Fibroblast of skin of scalp (primary cell): ENCODE measurements at places on chromosomes 5 and 9.

GRCh38 chr9:116506685-116507084, 180.4 kb upstream of the TRIM32 start:
- DNase-seq, result no peak

- DNase-seq, result no peak
Observed at GRCh38 chr5:173736923-173737412, 120.5 kb upstream of the BOD1 start.

- DNase-seq, result peak; percentile 68
Observed at GRCh38 chr5:54985301-54986268, at the start of gene ESM1. Gene ESM1 (minus strand): TSS chr5:54985593. CDS start chr5:54985517, 76 bp downstream.

DNA sequence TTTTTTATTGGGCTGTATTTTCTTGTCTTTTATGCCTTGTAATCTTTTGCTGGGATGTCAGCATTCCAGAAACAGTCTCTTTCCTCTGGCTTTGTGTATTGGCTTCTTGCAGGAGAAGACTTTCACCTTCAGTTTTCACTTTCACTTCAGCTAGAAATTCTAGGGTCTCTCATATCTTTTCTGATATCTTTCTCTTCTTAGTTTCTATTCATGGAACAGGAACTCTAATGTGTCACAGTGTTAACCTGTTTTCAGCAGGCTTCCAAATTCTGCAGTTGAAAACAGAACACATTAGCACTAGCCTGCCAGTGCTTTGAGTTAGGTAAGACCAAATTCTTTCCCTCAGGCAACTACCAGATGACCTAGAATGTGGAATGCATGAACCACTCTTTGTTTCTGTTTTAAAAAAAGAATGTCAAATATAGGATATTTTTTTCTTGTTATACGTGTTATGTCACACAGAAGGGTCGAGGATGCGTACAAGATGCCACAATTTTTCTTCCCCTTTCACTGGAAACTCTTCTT, 164.7 kb downstream of the TUSC1 start:
- DNase-seq, result no peak

- DNase-seq, result no peak
Observed at GRCh38 chr9:134752471-134753168, 111.0 kb downstream of the COL5A1 start.

DNA sequence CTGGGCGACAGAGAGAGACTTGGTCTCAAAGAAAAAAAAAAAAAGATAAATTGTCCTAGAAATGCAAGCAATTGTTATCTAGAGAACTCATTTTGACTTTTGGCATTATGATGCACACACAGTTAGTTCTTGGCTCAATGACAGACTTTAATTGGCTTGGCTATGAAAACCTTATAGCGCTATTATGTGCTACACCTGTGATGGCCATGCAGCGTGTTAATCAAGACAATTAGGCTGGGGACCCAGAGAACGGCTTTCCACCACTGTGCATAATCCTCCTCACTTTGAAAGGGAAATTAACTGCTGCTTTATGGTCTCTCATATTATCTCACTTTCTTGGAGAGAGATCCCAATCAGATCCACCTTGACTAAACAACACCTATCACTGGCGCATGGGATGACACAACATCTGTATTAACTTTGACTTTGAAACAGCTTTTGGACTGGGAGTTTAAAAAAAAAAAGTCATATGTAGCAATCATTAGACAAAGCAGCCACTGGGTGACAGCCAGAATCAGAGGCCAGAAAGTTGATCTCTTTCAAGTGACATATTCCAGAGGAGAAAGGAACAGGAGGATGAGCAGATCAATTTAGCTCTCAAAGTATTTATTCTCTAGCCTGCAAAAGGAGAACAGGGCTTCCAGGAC, 132.5 kb downstream of the PPP2R2B start:
- DNase-seq, result no peak

- DNase-seq, result no peak
Observed at GRCh38 chr5:95957561-95958203, 4.0 kb downstream of the ELL2 start.

- DNase-seq, result no peak
Observed at GRCh38 chr9:122453677-122454135, 24.0 kb downstream of the OR1J1 start.

GRCh38 chr9:86731511-86732063, 215.7 kb downstream of the GAS1 start:
- DNase-seq, result peak; percentile 35

DNA sequence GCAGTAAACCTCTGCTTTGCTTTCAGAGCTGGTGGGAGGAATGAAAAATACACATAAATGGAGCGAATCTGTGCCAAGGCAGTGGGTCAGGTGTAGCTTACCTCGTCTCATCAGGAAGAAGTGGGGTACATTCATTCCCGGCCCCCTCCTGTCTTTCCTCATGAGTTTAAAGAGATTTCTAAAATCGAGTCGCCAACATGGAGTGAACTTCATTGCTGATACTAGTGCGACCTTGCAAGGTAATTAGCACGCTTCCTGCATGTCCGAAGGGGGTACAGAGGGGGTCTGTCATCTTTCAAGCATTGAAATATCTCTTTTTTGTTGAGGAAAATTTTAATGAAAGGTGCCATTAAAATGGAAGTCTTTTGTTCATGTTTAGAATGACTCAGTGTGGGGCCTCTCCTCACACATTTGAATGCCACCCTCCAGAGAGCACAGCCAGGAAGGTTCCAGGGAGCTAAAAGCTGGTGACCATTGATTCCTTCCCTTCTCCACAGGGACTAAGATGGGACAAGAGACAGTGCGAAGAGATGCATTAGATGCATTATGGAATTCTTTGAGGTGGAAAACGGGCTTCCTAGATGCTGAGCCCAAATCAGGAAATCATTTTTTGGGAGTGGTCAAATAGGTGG, 114.2 kb downstream of the IRX1 start:
- DNase-seq, result no peak

GRCh38 chr9:76616780-76617179, 147.5 kb upstream of the PCA3 start:
- DNase-seq, result no peak

DNA sequence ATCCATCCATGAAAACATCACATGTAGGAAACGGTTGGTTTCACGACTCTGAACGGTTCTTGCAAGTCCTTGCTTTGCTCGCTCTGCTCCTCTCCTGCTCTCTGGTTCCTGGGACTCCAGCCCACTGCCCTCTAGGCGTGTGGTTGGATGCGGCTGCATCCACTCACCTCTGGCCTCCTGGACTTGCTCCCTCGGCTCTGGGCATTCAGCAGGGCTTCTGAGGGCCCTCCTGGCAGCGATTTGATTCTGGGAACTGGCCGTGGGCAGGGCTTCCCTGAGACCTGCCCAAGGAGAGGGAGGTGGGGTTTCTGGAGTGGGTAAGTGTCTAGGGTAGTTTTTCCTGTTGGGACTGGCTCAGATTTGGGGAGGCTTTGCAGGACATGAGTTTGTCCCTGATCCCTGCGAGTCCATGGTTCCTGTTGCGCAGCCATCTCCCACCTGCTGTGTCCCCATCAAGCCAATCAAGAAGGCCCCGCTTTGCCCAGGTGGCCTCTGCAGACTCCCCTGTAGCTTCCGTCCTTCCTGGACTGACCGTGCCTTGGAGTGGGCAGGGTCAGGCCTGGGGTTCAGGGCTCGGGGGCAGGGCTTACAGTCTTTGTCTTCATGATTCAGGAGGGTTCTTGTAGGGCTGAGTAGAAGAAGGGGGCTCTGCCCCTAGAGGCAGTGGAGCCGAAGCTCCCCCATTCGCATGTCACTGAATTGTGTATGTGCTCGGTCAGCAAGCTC, 192.3 kb downstream of the CACNA1B start:
- DNase-seq, result no peak

GRCh38 chr5:170648541-170648940, 135.0 kb upstream of the GABRP start:
- DNase-seq, result peak; percentile 54

GRCh38 chr5:141848744-141849414, 29.3 kb downstream of the PCDH1 start:
- peak; percentile 77 for DNase-seq

DNA sequence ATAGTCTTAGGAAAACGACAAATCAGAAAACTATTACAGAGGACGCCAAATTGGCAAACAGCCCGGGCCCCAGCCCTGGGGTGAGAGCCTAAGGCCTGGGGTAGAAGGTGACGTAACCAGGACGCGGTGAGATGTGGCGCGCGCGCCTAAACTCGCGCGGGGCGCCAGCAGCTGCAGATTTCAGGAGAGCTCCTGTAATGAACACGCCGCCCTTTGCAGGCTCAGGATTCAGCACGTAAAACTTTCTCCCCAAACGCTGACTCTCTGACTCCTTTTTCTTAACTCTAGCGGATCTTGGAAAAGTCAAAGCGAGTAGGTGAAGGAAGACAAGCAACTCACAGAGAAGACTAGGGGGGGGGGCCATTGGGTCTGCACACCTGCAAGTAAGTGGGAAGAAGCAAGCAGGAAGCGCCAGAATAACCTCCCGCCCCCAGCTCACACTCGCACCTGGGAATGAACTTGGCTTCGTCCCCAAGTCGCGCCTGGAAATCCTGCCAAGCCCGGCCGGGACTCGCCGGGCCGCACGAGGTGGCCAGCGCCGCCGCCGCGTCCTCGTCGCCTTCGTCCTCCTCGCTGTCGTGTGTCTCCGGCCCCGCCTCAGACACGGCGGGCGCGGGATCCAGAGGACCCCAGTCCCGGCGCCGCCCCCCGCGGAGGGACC, 822 bp downstream of the RASEF start:
- DNase-seq, result peak; percentile 37

GRCh38 chr5:98564836-98565235, 208.6 kb upstream of the RGMB start:
- peak; percentile 54 for DNase-seq

DNA sequence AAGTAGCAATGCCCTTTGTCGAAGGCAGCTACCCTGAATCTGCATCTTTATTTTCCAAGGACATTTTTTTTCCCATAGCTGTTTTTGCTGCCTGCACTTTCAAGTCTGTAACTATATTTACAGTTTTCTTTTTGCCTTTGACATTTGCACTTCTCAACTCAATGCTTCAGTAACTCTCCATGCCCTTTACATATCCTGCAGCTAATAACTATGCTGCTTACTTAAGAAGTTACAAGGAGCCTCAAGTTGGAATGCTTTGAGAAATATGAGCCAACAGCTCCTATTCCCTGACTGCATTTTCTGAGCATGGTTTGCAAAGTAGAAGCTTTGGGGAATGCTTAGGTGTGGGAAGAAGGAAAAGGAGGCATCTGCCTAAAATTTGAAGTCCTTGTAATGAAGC, 194.8 kb upstream of the TRPC7 start:
- no peak for DNase-seq

DNA sequence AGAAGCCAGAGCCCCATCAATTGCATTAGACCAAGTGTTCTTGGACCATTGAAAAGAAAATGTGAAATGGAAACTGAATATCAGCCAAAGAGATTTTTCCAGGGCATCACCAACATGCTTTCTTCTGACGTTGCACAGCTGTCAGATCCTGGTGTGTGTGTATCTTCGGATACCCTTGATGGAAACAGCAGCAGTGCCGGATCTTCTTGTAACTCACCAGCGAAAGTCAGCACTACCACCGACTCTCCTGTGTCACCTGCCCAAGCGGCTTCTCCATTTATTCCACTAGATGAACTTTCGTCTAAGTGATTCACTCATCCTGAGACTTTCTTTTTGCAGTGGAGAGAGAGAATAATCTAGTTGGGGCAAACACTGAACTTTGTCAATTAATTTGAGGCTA, 75.7 kb downstream of the PIP5K1B start:
- DNase-seq, result no peak

DNA sequence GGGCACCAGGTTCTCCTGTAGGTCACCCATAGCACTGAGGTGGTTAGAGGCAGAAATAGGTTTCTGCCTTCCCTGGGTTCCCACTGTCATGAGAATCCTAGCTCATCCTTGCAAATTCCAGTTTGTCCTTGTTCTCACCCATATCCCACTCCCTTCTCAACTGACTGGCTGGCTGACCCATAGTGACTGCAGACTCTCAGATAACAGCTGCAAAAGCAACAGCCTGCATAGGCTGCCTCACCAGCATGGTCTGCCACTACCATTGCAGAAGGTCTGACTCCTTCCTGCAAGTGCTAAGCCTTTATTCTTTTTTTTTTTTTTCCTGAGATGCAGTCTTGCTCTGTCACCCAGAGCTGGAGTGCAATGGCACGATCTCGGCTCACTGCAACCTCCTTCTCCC, 194.0 kb downstream of the SEMA6A start:
- DNase-seq, result no peak

DNA sequence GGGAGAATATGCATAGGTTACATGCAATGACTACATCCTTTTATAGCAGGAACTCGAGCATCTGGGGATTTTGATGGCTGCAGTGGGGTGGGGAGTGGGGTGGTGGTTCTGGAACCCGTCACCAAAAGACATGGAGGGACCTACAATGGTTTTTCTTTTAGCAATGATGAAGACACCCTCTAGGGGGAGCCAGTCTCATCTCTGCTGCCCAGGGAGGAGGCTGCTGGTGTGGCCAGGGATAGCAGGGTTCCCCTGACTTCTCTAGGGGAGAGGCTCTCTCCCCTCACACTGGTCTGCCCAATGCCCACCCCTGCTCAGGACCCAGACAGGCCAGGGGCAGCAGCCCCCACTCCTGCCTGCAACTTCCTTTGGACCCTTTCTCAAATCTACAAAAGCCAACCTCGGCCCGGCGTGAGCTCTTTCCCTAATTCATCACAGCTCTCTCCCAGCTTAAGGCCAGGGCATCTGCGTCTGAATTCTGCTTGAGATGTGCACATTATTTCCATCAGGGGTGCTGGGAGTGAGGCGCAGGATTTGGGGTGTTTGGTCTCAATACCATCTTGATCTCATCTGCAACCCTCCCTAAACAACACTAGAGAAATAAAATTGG, 73.6 kb upstream of the RETREG1 start:
- DNase-seq, result peak; percentile 60

DNA sequence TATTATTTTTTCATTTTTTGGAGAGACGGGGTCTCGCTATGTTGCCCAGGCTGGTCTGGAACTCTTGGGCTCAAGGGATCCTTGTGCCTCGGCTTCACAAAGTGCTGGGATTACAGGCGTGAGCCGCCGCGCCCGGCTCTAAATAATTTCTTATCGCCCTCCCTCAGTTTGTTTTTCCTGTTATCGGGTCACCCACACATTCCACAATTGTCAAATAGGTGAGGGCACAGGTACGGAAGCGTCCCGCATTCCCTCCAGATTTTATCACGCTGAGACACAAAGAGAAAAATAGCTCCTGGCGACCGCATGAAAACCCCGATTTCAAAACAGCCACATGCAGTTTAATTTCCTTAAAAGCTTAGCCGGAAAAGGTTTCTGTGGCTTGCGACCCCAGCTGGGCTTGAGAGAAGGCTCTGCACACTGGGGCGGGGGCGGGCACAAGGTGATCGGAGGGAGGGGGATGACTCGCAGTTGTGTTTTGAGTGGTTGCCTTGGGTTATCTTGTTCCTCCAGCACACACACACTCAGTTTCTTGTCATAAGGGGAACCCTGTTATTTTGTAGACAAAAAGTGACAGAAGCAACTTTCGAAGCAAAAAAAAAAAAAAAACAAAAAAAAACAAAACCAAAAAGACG, 717 bp upstream of the IQGAP2 start:
- no peak for DNase-seq
